Progenitor cell of endocrine pancreas (in vitro differentiated cells): ENCODE measurements at places on chromosomes 12 and 14.

GRCh38 chr14:104262515-104263514 lies 124.4 kb downstream of the KIF26A start:
- peak; percentile 7 for DNase-seq

DNA sequence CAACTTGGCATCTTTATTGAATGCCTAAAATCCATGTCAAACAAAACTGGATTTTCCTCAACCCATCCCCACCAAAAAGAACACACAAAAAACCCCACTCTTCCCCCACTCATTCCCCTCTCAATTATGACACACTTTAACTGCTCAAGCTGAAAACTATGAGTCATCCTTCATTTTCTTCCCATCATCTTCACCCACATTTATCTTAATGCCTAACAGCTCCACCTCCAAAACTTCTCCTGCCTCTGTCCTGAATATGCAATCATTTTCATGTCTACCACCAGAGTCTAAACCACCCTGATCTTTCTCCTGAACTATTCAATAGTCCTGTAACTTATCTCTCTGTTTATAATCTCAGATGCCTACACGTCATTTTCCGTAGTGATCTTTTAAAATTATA lies 239.7 kb downstream of the BCAT1 start:
- DNase-seq = no peak

GRCh38 chr14:92692822-92693226 lies 55.6 kb downstream of the LGMN start:
- no peak for DNase-seq

GRCh38 chr12:94586589-94587259 lies 63.6 kb downstream of the TMCC3 start:
- no peak for DNase-seq

DNA sequence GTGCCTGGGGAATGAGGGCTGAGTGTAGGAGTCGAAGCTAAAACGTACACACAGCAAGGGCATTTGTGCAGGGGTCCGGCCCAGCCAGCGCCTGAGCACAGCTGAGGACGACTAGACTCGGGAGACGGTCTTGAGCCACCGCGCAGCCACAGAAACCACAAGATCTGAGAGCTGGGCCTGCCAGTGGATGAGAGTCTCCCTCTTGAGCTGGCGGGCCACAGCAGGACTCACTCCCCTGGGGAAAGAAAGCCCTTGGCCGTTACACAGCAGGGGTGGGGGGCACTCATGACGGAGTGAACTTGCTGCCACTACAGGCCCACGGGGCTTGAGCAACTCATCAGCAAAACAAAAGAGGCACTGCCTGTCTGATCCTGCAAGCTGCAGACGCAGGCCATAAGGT lies 23.0 kb downstream of the STX2 start:
- DNase-seq = no peak

DNA sequence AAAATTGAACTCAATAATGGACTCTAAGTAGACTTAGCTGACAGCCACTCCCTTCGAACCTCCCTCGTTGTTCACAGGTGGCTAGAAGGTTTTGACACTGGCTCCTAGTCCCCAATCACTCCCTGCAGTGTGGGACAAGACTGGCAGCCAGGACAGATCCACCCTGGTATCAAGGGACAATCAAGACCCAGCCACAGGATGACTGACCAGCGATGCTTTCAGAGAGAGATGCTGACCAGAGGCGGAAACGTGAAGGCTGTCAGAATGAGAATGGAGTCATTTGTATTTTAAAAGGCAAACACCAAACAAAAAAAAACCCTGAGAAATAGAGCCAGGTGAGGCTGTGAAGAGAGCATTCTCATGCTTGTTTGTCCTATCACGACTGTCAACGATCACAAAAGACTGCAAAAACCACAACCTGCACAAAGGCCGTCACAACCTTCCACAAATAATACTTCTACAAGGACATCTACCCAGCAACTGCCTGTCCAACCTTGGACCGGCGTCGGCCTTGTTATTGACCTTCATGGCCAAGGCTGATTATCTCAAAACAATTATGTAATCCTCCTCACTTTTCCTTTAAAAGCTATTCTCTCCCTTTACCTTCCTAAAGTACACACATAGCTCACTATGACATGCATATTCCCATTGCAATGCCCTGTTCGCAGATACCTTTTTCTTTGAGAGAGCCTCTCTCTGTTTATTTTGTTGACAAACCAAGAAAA lies 13.2 kb downstream of the EIF5 start:
- no peak for DNase-seq

DNA sequence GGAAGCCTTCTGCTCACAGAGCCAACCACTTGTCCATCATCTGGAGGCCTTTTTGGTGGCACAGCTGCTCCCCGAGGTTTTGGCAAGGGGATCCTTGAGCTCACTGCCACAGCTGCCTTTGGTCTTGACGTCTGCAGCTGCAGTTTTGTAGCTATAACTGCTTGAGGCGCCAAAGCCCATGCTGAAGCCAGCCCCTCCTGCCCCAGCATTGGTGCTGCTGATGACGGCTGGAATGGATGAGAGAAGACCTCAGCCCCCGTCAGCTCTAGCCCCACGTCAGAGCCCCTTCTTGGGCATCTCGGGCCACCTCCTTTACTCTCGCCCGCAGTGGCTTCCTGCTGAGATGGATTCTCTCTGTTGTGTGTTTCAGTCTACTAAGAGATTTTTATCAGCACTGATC lies 12.3 kb upstream of the KRT74 start:
- no peak for DNase-seq

DNA sequence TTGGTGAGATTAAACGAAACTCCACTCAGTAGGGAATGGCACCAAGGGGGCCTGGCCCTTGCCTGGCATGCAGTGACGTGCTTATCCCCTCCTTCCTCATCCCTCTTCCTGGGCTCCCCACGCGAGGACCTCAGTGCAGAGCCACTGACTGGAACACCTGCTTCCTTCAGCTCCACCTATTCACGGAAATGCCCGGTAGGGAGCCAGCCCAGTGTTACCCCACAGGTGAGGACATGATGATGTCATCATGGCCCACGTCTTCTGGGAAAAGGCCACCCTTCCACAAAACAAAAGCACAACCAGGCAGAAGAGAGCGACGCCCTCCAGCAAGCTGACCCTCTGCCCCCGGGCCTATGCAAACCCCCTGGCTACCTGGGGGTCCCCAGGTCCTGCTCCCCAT lies 42.1 kb downstream of the CCDC85C start:
- no peak for DNase-seq
